Erythroblast (primary cell): ENCODE measurements at places on chromosomes 16 and 17.

GRCh38 chr17:15233022-15233805 lies 31.9 kb downstream of the PMP22 start:
- DNase-seq = peak; percentile 68

DNA sequence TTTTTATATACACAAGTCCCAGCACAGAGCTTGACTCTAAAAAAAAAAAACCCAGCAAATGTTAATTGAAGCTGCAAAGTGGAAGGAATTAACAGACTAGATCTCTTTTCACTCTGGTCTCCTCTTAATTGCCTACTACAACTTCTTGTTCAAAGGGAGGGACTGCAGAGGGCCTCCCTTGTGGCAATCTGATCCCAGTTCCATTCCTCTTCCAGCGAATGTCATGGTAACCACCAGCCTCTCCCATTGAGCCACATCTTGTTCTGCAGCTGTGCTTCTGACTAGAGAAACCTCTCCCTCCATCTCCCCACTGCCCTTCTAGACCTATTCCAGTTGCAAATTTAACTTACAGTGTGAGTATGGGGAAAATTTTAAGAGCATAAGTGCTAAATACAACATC lies 5.9 kb downstream of the SUPT6H start:
- no peak for DNase-seq

DNA sequence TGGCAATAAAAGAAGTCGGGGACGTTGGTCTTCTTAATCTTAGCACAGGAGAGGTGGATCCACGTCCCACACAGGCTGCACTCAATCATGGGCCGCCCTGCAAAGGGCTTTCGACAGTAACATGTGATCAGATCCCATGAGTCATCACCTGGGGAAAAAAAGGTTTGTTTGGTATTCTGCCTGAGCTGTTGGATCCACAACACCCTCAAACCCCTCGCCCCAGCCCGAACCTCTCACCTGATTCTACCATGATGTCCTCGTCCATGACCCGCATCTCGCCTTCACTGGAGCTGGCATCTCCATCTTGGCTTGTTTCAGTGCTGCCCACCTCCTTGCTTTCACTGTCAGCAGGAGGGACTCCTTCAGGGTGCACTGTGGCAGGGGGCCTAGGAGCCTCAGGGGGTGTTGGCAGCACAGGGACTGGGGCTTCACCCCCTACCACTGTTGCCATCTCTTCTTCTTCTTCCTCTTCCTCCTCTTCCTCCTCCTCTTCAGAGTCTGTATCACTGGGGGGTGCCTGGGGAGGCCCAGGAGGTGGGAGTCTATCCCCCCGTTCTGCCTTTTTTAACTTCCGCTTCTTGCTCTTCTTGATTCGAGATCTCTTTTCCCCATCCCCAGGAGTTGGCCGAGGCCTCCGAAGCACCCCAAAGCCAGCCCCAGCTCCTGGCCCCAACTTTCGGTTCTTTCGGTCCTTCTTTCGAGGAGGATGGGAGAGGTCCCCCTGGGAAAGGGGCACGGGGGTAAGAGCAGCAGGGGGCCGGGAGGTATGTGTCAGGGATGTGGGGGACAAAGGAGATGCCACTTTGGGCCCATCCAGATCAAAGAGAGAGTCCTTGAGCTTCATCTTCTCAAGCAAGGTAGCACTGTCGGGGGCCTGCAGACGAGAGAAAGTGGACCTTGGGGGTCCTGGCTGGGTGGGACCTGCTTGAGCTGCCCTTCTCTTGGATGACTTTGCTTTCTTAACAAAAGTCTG lies 1.7 kb upstream of the DVL2 start:
- DNase-seq = no peak

- no peak for DNase-seq
Observed at GRCh38 chr17:30091771-30092170, 24.8 kb upstream of the NSRP1 start.
